ENCODE measurements at places on chromosomes 4 and X. TPM values are rescaled to one million over a fixed set of nuclear protein-coding genes. Genes with fewer than 3 reads are reported as not detected.

GRCh38 chr4:113522433-113522832 is 239.1 kb downstream of the CAMK2D start:
- H3K36me3 ChIP-seq, result peaks cover 10% of the 10 kb centered on the region
- DNase-seq, result no peak
- no peaks in the 10 kb centered on the region for H3K4me1 ChIP-seq

DNA sequence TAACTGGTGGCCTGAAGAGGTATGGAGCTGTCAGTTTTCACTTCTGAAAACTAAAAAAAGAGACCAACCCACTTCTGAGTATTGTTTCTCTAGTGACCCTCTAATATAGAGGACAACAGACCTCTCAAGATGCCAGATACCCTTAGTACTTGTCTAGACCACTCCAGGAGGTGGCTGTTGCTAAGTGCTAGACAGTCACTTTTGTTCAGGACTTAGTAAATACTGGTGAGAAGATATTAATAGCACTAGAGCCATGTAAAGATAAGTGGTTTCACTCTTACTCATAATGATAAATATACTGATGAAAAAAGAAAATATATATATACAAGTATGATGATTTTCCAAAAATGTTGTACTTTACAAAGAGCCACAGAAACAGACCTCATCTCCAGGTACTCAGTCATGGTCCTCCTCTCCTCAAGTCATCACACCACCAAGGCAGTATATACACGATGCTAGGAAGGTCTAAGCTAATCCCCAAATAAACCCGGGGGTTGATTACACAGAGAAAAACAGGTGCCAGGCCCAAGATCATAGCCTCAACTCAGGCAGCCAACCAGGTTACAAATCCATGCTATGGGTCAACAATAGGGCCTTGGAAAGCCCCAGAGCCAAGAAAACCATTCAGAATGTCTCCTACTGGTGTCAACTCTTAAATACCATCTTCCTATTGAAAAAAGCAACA is 66.9 kb downstream of the ARHGEF9 start:
- no peak overlapping the region for H3K27ac ChIP-seq
- no peak for DNase-seq
- no peaks in the 10 kb centered on the region for H3K36me3 ChIP-seq
- no peaks in the 10 kb centered on the region for H3K4me1 ChIP-seq

The AREG gene
- 32.7 TPM for total RNA-seq

- H3K27ac ChIP-seq, result no peak overlapping the region
- H3K4me1 ChIP-seq, result no peaks in the 10 kb centered on the region
- no peaks in the 10 kb centered on the region for H3K27me3 ChIP-seq
Observed at GRCh38 chr4:176451443-176451842, 131.7 kb downstream of the SPCS3 start.

DNA sequence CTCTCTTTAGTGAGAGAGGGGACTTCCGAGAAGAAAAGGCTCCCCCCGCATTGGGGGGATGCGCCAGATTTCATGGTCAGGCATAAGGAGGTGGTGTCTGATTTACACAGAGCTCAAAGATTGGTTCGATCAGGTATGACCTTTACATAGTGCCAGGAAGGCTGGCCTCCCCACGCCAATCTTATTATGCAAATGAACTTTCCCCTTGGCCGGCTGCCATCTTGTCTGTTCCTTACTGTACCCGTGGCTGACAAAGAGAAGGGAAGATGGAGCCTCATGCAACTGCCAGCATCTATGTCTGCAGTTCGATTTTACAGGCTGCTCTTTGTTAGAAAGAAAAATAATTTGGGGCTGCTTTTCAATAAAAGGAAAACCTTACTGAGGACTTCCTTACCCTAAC is 197.2 kb downstream of the GPM6A start:
- no peak overlapping the region for H3K4me3 ChIP-seq
- no peaks in the 10 kb centered on the region for H3K4me1 ChIP-seq
- no peak overlapping the region for H3K27ac ChIP-seq
- no peaks in the 10 kb centered on the region for H3K36me3 ChIP-seq
- no peak for DNase-seq
- no peaks in the 10 kb centered on the region for H3K27me3 ChIP-seq

The MAMLD1 gene
- total RNA-seq, result 7.9 TPM

- H3K4me3 ChIP-seq, result no peak overlapping the region
- no peaks in the 10 kb centered on the region for H3K36me3 ChIP-seq
- H3K27ac ChIP-seq, result no peak overlapping the region
- no peak for DNase-seq
- no peaks in the 10 kb centered on the region for H3K27me3 ChIP-seq
Observed at GRCh38 chrX:67610282-67610681, 66.5 kb downstream of the AR start.

GRCh38 chr4:4270529-4270928 is 19.4 kb downstream of the LYAR start:
- no peak overlapping the region for H3K4me3 ChIP-seq
- no peaks in the 10 kb centered on the region for H3K27me3 ChIP-seq
- no peaks in the 10 kb centered on the region for H3K4me1 ChIP-seq
- DNase-seq, result no peak
- H3K36me3 ChIP-seq, result peaks cover 11% of the 10 kb centered on the region

GRCh38 chrX:119067023-119067739 is 5.6 kb upstream of the CT47C1 start:
- H3K27ac ChIP-seq, result no peak overlapping the region
- peak; percentile 11 for DNase-seq

The PAGE2B gene
- not detected for total RNA-seq

DNA sequence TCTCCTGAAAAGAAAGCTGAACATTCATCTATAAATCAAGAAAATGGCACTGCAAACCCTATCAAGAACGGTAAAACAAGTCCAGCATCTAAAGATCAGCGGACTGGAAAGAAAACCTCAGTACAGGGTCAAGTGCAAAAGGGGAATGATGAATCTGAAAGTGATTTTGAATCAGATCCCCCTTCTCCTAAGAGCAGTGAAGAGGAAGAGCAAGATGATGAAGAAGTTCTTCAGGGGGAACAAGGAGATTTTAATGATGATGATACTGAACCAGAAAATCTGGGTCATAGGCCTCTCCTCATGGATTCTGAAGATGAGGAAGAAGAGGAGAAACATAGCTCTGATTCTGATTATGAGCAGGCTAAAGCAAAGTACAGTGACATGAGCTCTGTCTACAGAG is 28.6 kb downstream of the PAQR3 start:
- no peaks in the 10 kb centered on the region for H3K4me1 ChIP-seq
- no peak overlapping the region for H3K27ac ChIP-seq
- DNase-seq, result no peak
- no peaks in the 10 kb centered on the region for H3K27me3 ChIP-seq
- H3K36me3 ChIP-seq, result peaks cover 5% of the 10 kb centered on the region

DNA sequence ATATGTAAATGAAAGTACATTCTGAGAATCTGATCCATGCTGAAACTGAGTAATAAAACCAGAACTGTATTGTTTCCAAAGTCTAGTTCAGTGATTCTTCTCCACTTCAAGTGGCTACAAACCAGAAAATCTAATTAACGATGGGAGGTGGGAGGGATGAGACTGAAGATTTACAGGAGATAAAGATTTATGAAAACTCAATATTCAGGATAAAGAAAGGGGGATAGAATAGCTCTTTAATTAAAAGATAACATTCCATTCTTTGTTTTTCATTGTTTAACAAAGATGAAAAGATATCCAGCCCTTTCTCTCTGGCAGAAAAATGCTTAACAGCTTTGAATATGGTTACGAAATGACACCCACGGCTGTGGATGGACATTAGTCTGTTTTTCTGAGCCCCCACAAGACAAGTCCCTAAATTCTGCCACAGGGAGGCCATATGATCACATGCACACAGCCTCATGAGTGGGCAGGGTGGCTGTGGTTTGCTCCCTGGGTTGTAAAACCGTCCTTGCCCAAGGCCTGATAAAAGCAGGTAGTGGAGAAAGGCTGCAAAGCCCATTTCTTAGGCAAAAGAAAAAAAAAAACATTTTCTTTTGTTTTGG is 36.4 kb downstream of the TMEM150C start:
- DNase-seq, result no peak
- no peaks in the 10 kb centered on the region for H3K36me3 ChIP-seq
- no peaks in the 10 kb centered on the region for H3K4me1 ChIP-seq
- no peak overlapping the region for H3K27ac ChIP-seq

- H3K4me1 ChIP-seq, result no peaks in the 10 kb centered on the region
- H3K4me3 ChIP-seq, result no peak overlapping the region
- no peaks in the 10 kb centered on the region for H3K36me3 ChIP-seq
- H3K27me3 ChIP-seq, result no peaks in the 10 kb centered on the region
Observed at GRCh38 chr4:164509951-164510350, 244.0 kb upstream of the SMIM31 start.

DNA sequence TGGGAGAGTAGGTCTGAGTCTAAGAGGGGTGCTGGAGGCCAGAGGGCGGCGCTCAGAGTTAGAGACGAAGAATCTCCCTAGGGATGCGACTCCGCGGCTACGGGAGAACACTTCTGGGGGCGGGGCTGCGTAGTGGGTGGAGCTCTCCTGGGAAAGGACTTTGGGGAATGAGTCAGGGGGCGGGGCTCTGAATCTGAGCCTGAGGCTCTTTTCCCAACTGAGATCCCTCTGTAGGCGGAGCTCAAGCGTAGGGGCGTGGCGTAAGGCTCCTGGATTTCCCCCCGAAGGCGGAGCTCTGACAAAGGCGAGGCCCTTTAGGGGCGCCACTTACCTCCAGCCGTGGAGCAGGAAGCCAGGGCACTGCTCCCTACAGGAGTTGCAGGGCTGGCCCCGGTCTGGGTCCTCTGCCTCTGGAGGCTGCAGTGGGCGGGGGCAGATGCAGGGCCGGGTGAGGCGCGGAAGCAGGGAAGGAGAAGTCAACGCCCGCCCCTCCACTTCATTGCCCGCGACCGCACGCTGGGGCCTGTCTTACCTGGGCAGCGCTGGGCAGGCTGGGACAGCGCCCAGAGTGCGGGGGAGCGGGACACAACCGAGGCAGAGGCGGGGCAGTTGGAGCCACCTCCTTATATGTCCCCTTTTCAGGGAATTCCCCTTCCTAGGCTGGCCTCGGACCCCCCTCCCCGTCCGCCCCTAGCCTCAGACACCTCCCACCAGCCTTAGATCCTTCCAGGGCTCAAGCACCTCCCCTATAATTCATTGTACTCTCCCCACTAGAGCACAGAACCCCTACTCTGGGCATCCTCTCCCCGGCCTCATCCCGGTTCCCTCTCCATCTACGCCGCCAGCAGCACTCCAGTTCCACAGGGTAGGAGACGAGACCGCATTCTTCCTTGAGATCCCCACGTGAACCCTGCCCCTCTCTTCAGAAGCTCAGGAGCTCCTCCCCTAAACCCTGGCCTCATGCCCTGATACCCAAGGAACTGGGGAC is 1.6 kb downstream of the PRICKLE3 start:
- peaks cover 4% of the 10 kb centered on the region for H3K36me3 ChIP-seq
- H3K4me3 ChIP-seq, result peak overlapping the region; percentile 75
- H3K27me3 ChIP-seq, result no peaks in the 10 kb centered on the region
- DNase-seq, result peak; percentile 76
- peaks cover 7% of the 10 kb centered on the region for H3K4me1 ChIP-seq
- H3K27ac ChIP-seq, result no peak overlapping the region

The PWWP3B gene
- not detected for total RNA-seq

DNA sequence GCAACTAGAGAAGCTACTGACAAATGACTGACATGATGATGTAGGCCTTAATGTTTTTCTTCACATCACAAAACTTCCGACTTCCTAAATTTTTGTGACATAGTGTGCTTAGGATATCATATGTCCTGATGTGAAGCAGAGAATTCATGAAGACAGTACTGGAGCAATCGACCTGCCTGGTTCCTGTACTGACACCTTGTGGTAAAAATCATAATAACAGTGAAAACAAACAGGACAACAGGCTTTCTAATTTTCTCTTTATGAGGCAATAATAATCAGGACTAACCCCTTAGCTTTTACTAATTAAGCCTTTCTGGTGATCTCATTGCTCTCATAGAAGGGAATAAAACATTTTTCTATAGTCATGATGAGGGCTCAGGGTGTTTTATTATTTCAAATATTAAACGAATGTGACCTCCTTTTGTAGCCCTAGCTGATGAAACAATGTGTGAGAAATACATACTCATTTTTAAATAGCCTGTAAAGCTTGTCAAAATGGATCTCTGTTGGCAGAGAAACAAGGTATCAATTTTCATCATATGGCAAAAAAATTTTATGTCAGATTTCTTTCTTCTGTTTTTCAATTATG is 158.4 kb downstream of the TENT5D start:
- no peak for DNase-seq
- H3K27ac ChIP-seq, result no peak overlapping the region
- H3K4me3 ChIP-seq, result no peak overlapping the region

- no peak for DNase-seq
- H3K4me3 ChIP-seq, result no peak overlapping the region
- H3K4me1 ChIP-seq, result no peaks in the 10 kb centered on the region
- no peak overlapping the region for H3K27ac ChIP-seq
Observed at GRCh38 chr4:8939840-8940742, 68.5 kb upstream of the HMX1 start.

DNA sequence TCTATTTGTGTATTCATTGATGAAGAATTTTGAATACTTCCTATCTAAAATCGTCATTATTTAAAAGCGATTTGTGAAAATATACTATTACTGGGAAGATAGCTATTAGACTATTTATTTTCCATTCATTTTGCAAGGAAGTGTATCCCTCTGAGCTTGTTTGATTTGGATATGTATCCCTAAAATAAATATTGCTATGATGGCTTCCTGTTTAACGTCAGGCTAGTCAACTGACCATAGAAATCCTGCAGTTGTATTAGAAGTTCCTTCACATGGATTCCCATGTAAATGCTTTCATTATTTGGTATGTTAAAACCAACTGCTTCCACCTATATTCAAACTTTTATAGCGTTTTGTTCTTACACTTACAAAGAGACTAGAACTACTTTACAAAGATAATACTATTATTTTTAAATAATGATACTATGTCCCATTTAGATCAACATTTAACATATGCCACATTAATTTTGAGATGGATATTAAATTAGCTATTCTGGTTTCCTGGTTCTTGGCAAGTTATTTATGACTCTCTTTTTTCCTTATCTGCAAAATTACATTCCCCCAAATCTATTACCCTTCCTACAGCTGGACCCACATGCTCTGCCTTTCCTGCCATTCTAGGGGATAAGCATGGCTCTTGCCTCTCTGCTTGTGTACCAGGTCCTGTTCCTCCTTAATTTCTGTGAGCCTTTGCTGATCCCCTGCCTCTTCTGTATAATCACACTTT is 26.7 kb upstream of the PDE5A start:
- no peak for DNase-seq
- H3K4me1 ChIP-seq, result peaks cover 47% of the 10 kb centered on the region
- peak overlapping the region; percentile 58 for H3K27ac ChIP-seq
- no peaks in the 10 kb centered on the region for H3K27me3 ChIP-seq
- no peak overlapping the region for H3K4me3 ChIP-seq

GRCh38 chrX:40209951-40210617 is 112.3 kb upstream of the BCOR start:
- H3K36me3 ChIP-seq, result no peaks in the 10 kb centered on the region
- H3K4me1 ChIP-seq, result no peaks in the 10 kb centered on the region
- no peak for DNase-seq
- no peak overlapping the region for H3K27ac ChIP-seq
- H3K27me3 ChIP-seq, result no peaks in the 10 kb centered on the region

GRCh38 chrX:18949291-18949943 is 34.5 kb downstream of the PHKA2 start:
- peaks cover 13% of the 10 kb centered on the region for H3K4me1 ChIP-seq
- no peak for DNase-seq
- no peaks in the 10 kb centered on the region for H3K36me3 ChIP-seq
- H3K4me3 ChIP-seq, result no peak overlapping the region
- H3K27me3 ChIP-seq, result no peaks in the 10 kb centered on the region

Data from thoracic aorta (tissue), 2 donors.